H1 (cell line): ENCODE measurements at places on chromosomes 12 and 14.

DNA sequence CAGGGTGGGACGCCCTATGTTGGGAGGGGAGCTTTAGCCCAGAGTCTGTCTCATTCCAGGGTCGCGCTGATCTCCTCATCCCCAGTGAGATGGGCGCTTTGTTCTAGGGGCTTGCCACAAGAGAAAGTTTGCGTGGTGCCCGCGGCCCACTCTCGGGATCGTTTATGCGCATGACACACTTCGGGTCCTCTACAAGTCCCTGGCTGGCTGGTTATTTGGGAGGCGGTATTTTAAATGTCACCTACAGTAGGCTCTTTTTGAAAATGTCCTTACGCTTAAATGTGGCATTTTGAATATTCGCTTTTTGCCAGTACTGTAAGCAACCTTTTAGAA lies 541 bp downstream of the GOLT1B start:
- no peaks in the 10 kb centered on the region for H3K27me3 ChIP-seq
- no peak for DNase-seq
- peak overlapping the region; percentile 84 for H3K4me3 ChIP-seq
- peak overlapping the region; percentile 83; the same call in 1 of the 2 replicates for H3K27ac ChIP-seq
- no peaks in the 10 kb centered on the region; the same call in 1 of the 2 replicates for H3K36me3 ChIP-seq
- H3K4me1 ChIP-seq = no peaks in the 10 kb centered on the region; the same call in none of the 2 replicates

GRCh38 chr12:132067182-132067581 lies 76.9 kb downstream of the DDX51 start:
- no peak overlapping the region for H3K4me3 ChIP-seq
- peaks cover 55% of the 10 kb centered on the region; the same call in 1 of the 2 replicates for H3K36me3 ChIP-seq

DNA sequence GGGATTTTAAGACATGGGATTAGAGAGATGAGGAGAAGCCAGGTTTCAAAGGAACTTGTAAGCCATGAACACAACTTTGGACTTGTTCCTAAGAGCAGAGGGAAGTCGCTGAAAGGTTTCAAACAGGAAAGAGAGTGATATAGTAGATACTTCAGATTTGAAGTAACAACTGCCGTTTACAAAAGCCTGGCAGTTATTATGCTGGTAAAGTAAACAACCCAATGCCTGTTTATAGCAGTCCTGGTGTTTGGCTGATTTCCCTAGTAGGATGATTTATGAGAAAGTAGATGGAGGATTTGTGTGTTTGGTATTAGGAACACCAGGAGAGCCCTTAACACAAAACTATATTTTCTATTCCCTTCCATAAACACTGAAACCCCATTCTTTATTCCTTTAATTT lies 285.7 kb downstream of the RMST start:
- H3K4me3 ChIP-seq = no peak overlapping the region
- H3K4me1 ChIP-seq = no peaks in the 10 kb centered on the region
- no peak overlapping the region for H3K27ac ChIP-seq
- no peaks in the 10 kb centered on the region for H3K27me3 ChIP-seq
- H3K36me3 ChIP-seq = no peaks in the 10 kb centered on the region
- DNase-seq = no peak

GRCh38 chr12:97943359-97943758 lies 480.8 kb downstream of the RMST start:
- no peaks in the 10 kb centered on the region for H3K4me1 ChIP-seq
- DNase-seq = no peak
- no peak overlapping the region for H3K27ac ChIP-seq
- no peaks in the 10 kb centered on the region for H3K36me3 ChIP-seq
- H3K27me3 ChIP-seq = no peaks in the 10 kb centered on the region
- H3K4me3 ChIP-seq = no peak overlapping the region

DNA sequence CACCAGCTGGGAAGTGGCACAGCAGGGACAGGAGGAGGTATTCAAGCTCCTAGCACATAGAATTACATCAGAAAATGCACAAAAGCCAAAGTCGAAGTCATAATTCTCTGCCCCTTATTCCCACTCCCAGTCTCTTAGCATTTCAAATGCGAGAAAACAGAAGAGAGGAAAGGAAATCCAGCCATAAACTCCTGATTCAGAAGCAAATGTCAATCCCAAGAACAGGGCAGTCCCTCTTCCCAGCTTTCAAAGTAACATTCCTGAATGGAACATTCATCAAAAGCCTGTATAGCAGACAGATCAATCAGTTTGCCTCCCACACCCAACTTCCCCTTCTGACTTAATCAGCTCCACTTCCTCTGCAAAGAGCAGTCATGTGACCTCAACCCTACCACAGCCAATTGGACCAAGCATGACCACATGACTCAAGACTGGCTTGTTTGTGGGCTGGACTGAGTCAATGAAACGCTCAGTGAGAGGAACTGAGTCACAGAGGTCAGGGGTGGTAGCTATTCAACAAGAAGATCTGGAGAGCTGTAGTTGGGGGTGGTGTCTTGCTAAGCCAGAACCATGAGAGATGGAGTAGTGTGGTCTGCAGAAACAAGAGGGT lies 41.4 kb upstream of the TUNAR start:
- DNase-seq = no peak
- H3K36me3 ChIP-seq = no peaks in the 10 kb centered on the region
- peaks cover 8% of the 10 kb centered on the region for H3K4me1 ChIP-seq
